Inflammatory macrophage treated with lipopolysaccharide for 1 hour (primary cell): ENCODE measurements at places on chromosomes 2 and 18.

GRCh38 chr2:218291318-218292047 is 820 bp downstream of the TMBIM1 start:
- peak; percentile 64 for DNase-seq

DNA sequence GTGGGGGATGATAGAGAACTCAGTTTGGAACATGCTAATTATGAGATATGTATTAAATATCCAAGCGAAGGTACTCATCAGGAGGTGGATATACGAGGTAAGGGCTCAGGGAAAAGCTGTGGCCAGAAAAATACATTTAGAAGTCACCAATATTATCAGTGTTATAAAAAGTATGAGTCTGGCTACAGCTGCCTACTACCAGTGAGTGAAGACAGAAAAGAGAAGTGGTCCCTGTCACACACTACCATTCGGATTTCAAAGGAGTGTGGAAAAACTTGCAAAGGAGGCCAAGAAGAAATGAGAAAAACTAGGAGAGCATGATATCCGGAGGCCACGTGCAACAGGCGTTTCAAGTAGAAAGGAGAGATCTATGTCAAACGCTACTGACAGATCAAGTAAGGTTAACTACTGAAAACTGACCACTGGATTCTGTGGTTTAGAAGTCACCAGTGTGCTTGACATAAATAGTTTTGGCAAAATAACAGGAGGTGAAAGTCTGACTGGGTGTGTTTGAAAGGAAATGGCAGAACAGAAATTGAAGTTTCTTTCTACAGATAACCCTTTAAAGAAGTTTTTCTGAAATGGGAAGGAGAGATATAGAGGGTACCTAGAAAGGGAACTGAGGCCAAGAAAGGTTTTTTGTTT is 118.7 kb upstream of the DNMT3A start:
- DNase-seq = no peak

- DNase-seq = no peak
Measured at GRCh38 chr18:74604774-74605173, 7.1 kb downstream of the ZNF407 start.

- DNase-seq = no peak
Measured at GRCh38 chr2:160006475-160006874, 55.9 kb downstream of the PLA2R1 start.

GRCh38 chr18:48825101-48825745 is 125.5 kb downstream of the SMAD7 start:
- DNase-seq = no peak

DNA sequence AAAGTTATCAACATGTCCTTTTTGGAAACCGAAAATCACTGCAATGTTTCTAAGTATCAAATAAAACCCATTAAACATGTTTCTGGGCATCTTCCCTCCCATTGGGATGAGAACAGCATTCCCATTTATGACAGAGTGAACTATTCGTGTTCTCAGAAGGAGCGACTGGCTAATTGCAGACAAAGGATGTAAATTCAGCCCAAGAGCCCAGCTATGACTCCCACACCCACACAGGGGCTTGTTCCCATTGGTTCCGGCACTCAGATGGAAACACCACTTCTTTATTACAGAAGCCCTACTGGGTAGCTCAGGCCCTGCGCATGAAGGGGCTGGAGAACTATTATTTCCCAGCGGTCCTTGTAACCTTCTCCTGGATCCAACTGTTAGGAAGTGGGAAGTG is 16.6 kb upstream of the NPAS2 start:
- DNase-seq = no peak

DNA sequence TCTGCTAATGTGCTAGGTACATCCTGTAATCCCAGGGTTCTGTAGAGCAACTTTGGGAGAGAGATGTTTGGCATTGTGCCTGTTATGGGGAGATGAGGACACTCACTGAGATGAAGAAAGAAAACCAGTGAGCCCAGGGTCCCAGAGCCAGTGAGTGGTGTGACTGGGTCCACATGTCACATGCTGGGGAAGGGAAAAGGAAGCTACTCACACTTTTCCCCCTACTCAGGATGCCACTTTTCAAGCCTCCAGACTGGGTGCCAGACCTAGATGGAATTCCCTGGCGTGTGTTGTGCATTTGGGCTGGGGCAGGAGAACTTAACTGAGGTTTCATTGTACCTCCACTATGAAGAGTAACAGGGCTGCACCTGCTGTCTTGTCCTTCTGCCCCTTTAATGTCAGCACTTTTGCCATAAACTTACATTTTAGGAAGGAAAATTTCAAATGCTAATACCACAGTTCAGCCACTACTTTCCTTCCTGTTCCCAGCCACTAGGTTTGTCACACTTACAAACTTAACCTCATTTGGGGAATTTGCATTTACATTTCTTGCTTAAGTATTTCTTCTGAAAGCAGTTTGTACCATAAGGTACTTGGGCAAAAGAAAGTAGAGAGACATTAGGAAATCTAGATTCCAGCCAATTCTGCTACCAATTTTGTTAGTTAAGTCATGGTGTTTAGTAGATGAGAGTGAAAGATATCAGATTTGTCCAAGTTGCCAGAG is 10.2 kb downstream of the INSIG2 start:
- peak; percentile 58 for DNase-seq

- peak; percentile 14 for DNase-seq
Measured at GRCh38 chr2:190382851-190383250, 25.3 kb upstream of the MFSD6 start.

DNA sequence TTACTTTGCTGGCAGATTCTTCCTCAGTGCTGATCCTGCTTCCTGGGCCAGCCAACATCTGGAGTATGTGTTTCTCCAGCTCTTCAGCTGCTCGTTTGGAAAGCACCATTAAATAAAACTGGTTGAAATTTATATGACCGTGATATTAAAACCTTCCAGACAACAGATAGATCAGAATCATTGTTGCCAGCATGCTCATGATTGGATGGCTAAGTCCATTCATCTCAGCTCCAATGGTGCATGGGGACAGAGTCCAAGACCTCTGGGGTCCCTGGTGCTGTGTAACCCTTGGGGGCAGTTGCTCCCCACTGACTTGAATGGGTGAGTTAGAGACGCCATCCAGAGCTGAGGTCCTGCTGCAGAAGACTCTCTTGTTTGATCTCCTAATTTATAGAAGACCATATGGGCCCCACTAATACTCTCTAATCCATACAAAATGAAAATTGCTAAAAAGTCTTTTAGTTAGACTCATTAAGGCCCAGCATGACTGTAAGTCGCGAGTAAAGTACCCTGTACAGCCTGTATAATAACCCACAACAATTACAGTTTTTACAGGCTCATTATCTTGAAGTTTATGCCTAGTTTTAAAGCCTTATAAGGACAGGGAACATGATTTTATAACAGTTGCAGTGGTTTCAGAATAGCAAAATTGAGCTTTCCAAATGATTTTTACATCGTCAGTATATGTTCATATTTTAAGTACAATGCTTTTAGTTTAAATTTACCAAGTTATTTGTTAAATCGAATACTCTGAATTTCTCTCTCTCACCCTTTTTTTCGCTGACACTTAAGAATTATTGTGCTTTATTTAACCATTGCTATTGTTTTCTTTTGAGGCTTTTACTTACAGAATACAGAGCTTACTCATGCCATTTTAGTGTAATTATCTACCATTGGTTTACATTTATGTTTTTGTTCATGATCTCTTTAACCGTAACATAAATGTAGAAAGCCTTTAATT is 60.0 kb downstream of the CABLES1 start:
- no peak for DNase-seq

DNA sequence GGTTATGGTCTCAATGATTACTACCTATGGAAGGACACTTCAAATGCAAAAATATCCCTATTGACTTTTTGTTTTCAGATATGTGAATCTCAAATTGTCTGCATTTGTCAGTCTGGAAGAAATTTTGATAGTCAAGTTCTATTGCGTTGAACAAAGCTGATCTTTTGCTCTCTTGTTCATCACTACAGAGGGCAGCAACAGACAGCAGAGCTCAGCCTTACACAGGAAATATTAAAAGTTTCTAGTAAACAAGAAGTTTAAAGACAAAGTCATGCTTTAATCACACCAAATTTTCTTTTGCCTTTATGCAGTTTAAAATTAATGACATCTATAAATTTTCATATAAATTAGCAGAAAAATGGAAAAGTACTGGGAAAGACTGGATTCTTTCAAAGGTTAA is 617.5 kb downstream of the NR4A2 start:
- DNase-seq = no peak

GRCh38 chr2:65478498-65479135 is 46.2 kb upstream of the SPRED2 start:
- no peak for DNase-seq

GRCh38 chr18:58788971-58789875 is 75.5 kb upstream of the ZNF532 start:
- no peak for DNase-seq

- DNase-seq = no peak
Measured at GRCh38 chr18:44821924-44822323, 141.2 kb downstream of the SETBP1 start.

- DNase-seq = peak; percentile 31
Measured at GRCh38 chr2:55106148-55106547, 55.9 kb upstream of the RTN4 start.

DNA sequence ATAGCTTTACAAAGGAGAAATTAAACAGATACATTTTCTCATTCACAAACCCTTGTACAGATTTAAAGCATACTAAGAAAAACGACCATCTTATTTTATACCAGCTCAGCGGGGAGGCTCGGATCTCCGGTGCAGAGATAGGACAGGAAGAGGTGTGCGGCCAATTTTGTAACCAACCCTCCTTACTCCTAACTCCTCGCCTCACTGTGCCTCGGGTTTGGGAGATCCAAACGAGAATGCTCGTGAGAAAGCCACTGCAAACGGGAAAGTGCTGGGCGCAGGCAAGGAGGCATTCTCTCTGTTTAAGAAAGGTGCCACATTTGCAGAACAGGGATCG is 1.2 kb downstream of the KDSR start:
- no peak for DNase-seq

DNA sequence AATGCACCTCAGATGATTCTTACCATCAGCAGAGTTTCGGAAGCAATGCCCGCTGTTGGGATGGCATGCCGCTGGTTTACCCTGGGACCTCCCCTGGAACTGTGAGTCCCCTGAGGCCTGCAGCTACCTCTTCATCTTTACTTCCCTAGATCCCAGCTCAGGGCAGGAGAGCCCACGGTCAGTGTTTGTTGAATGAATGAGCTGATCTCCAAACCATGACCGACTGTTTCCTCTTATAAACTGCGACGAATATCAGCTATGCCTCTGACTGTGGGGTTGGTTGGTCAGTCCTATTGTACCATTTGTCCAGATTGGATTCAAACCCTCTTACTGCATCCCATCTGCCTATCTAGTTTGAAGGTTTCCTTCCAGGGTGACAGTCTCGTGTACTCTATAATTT is 64.4 kb downstream of the DDX1 start:
- DNase-seq = no peak

DNA sequence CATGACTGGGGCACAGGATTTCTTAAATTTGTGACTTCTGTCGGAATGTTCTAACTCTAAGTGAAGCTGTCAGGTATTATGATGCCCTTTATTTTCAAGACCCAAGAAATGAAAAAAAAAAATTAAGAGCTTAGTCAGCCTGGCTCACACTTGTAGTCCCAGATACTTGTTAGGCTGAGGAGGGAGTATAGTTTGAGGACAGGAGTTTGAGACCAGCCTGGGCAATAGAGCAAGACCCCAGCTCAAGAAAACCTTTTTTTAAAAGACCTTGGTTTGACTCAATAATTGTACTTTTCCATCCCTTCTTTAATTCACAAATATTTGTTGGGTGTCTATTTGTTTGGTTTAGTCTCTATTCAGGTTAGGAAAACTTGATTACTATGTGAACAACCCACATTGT is 310.0 kb downstream of the STK39 start:
- DNase-seq = no peak

GRCh38 chr2:207504513-207505170 is 25.1 kb upstream of the CREB1 start:
- no peak for DNase-seq

DNA sequence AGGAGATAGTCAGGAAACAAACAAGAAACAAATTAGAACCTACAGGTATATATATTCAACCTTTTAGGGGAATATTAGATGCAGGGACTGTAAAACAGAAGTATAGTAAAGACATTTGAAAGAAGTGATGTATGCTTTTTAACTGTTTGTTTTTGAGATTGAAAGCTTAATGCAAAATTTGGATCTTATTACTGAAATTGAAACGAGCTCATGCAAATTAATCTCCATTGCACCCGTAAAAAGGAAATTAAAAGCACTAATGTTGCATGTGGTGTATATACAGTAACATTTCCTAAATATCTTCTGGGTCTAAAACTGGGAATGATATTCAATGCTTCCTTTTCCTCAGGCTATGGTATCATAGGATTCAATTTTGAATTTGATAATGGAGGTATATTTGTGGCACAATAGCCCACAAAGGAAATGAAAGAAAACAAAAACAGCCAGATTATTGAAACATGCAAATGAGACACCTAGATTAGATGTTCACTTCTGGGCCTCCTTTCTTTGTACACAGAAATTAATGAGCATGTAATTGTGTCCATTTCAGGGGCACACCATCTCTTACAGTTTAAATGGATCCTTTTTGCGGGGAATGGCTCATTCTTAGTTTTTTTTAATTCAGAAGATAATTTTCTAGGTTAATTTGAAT is 1.6 kb upstream of the ELOA2 start:
- DNase-seq = no peak

GRCh38 chr2:48189552-48190228 is 283.4 kb upstream of the FBXO11 start:
- peak; percentile 83 for DNase-seq

DNA sequence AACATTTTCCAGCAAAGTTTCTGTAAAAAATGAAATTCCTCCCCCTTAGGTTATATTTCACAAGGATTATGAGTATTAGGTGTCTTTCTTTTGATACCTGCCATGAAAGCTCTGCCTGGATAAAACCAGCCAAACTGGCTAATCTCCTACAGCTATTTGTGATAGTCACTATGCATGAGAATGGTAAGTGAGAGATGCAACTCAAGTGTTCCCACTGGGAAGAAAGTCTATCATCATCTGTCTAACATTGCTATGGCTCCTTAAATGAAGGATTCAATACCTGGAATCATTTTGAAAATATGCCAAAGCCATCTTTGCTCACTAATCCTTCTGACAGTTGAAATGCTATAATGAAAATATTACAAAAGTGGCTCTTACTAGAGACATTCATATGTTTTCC is 339.9 kb upstream of the LRRTM4 start:
- DNase-seq = no peak

DNA sequence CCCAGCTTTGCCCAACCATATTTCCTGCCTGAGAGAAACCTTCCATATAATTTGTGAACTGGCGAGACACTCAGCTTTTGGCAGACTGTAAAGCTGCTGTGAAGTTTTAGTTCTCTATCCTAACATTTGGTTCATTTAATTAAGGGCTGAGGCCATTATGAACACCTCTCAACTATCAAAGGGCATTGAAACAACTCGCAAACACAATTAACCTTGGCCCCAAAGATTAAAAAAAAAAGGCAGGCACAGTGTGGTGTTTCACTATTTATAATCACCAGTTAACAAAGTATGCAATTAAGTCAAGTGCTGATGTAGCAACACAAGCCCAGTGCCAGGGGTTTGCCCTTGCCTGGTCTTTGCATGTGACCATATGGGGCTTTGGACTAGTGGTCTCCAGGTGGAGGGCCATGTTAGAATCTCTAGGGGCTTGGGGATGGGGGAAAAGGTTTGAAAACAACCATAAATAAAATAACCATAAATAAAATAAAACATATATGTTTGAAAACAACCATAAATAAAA is 297.6 kb upstream of the SKOR2 start:
- no peak for DNase-seq
